Esophagus squamous epithelium (tissue), 5 donors: ENCODE measurements at places on chromosomes 2 and 18.

DNA sequence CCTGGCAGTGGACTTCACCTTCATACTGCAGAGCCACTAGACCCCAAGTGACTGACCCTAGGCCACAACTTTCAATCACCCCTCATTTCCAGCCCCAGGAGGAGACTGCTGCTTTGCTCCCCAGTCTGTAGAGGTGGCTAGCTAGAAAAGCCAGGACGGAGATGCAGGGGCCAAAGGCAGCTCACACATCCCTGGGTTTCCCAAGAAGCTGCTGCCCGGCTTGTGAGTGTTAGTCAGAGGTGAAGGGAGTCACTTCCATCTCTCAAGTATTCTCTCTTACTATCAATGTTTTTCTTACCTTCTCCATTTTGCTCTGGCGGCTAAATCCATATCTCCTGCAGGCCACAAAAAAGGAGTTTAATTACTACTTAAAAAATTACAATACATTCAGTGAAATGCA is 36.2 kb downstream of the CCDC93 start:
- H3K27me3 ChIP-seq, result no peaks in the 10 kb centered on the region
- no peaks in the 10 kb centered on the region for H3K4me1 ChIP-seq
- DNase-seq, result no peak
- H3K36me3 ChIP-seq, result peaks cover 4% of the 10 kb centered on the region

DNA sequence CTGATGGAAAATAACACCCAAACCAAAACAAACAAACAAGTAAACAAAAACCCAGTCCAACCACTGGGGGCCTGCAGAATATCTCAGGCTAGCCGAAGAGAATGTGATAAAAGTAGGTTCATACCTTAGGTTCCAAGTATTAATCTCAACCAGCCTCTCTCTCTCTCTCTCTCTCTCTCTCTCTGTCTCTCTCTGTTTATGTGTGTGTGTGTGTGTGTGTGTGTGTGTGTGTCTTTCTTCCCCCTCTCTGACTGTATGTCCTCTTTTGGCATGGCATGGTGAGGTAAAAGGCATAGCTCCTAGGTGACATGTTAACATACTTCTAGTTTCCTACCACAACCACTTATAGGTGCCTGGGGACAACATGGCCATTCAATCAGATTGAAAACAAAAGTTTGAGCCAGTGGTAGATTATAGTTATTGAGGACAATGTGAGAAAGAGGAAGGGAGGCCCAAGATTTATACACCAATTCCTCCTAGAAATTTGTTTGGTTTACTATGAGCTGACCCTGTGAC is 93.0 kb downstream of the SETBP1 start:
- peaks cover 32% of the 10 kb centered on the region for H3K4me1 ChIP-seq
- DNase-seq, result no peak
- H3K4me3 ChIP-seq, result no peak overlapping the region
- H3K27ac ChIP-seq, result no peak overlapping the region
- H3K36me3 ChIP-seq, result no peaks in the 10 kb centered on the region

GRCh38 chr2:171432206-171432968 is 1.4 kb downstream of the METTL8 start:
- peak overlapping the region; percentile 99 for H3K27ac ChIP-seq
- H3K4me3 ChIP-seq, result peak overlapping the region; percentile 91
- DNase-seq, result no peak
- H3K36me3 ChIP-seq, result no peaks in the 10 kb centered on the region
- H3K27me3 ChIP-seq, result no peaks in the 10 kb centered on the region

GRCh38 chr2:188971432-188971861 is 2.7 kb upstream of the COL3A1 start:
- no peak for DNase-seq
- no peaks in the 10 kb centered on the region for H3K27me3 ChIP-seq
- H3K36me3 ChIP-seq, result no peaks in the 10 kb centered on the region
- H3K4me1 ChIP-seq, result no peaks in the 10 kb centered on the region
- H3K4me3 ChIP-seq, result no peak overlapping the region
- peak overlapping the region; percentile 34 for H3K27ac ChIP-seq

DNA sequence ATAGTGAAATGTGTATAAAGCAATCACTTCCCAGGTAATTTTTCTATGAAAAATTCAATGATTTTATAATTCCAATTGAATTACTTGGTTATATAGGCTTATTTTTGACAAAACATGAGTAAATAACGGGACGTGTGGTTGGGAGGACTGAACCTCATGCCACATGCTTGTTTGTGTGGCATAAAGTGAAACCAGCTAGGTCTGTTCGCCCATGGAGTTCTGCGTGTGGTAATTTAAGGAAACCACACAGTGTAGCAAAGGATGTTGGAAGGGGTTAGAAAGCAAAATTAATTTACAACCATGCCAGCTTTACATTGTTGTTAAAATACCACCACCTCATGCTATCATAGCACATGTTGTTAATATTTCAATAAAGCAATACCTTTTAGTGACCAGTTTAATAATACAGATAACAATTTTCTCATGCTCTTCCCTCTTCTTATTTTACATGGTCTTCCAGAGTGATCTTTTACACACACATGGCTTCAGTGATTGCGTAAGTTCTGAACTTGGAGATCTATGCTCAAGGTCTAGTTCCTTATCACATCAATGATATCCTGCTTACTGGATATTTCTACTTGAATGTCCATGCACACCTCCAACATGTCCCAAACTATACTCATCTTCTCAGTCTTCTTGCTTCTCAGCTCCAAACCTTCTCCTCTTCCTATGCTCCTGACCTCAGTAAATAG is 156.4 kb upstream of the ITGA4 start:
- no peaks in the 10 kb centered on the region for H3K27me3 ChIP-seq
- peaks cover 3% of the 10 kb centered on the region for H3K4me1 ChIP-seq
- H3K27ac ChIP-seq, result no peak overlapping the region
- DNase-seq, result no peak
- H3K4me3 ChIP-seq, result no peak overlapping the region
- H3K36me3 ChIP-seq, result no peaks in the 10 kb centered on the region

- peaks cover 15% of the 10 kb centered on the region for H3K36me3 ChIP-seq
- no peaks in the 10 kb centered on the region for H3K27me3 ChIP-seq
- no peak for DNase-seq
- no peak overlapping the region for H3K4me3 ChIP-seq
These were observed 42.2 kb downstream of the LPIN1 start for GRCh38 chr2:11788461-11789124.

- no peaks in the 10 kb centered on the region for H3K27me3 ChIP-seq
- H3K27ac ChIP-seq, result no peak overlapping the region
- no peak for DNase-seq
- peaks cover 12% of the 10 kb centered on the region for H3K4me1 ChIP-seq
These were observed 188.8 kb downstream of the CAMKMT start for GRCh38 chr2:44550561-44550960.

DNA sequence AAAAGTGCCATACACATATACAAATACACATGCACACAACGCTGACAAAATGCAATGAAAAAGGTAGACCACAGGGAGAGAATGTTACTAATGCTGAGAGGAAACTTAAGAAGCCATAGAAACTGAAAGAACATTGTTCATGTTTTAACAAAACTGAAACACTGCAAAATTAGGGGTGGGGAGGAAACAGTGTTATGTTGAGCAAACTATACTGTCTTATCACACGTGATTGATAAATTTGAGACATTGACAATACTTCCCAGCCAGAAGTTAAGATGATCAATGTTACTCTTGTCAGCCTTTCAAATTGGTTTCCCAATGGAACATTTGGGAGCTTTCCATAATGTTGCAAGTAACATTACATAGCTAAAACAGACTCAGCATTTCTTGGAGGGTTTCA is 165.5 kb downstream of the L3MBTL4 start:
- H3K27me3 ChIP-seq, result no peaks in the 10 kb centered on the region
- H3K36me3 ChIP-seq, result no peaks in the 10 kb centered on the region
- H3K4me3 ChIP-seq, result no peak overlapping the region
- DNase-seq, result no peak

GRCh38 chr18:44771956-44772917 is 91.5 kb downstream of the SETBP1 start:
- H3K4me3 ChIP-seq, result no peak overlapping the region
- no peaks in the 10 kb centered on the region for H3K36me3 ChIP-seq
- H3K27ac ChIP-seq, result no peak overlapping the region
- DNase-seq, result no peak

GRCh38 chr2:147934881-147935620 is 85.5 kb downstream of the ORC4 start:
- no peak overlapping the region for H3K27ac ChIP-seq
- H3K36me3 ChIP-seq, result peaks cover 67% of the 10 kb centered on the region
- no peaks in the 10 kb centered on the region for H3K27me3 ChIP-seq
- DNase-seq, result no peak

DNA sequence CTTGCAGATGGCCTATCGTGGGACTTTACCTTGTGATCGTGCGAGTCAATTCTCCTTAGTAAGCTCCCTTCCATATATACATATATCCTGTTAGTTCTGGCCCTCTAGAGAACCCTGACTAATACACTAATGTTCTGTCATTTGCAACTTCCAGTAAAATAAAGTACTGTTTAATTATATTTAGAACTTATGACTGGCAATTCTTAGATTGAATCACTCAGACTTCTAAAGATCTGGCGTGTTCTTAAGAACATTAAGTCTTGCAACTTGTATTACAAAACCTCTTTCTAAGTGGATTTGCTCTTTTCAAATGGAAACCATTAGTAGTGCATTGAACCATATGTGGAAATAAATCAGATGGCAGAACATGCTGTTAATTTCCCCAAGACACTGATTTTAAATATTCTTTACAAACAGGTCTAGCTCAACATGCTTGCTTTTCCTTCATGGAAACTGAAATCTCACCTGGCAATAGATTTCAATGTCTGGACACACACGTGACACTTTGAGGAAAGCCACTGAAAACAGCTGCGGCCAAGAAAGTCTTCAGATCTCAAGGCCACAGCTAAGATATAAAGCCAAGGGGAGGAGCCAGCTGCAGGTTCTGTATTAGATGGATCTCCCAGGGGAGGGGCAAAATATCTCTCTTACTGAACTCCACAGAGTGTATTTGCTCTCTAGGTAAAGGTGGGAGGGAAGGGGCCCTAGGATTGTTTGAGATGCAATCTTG is 50.6 kb downstream of the PMAIP1 start:
- H3K27me3 ChIP-seq, result no peaks in the 10 kb centered on the region
- no peaks in the 10 kb centered on the region for H3K4me1 ChIP-seq
- no peak overlapping the region for H3K27ac ChIP-seq
- H3K4me3 ChIP-seq, result no peak overlapping the region
- no peak for DNase-seq

- peaks cover 35% of the 10 kb centered on the region for H3K27me3 ChIP-seq
- H3K4me1 ChIP-seq, result no peaks in the 10 kb centered on the region
- H3K27ac ChIP-seq, result no peak overlapping the region
- H3K4me3 ChIP-seq, result no peak overlapping the region
- H3K36me3 ChIP-seq, result no peaks in the 10 kb centered on the region
These were observed 182.7 kb upstream of the SIX2 start for GRCh38 chr2:45191976-45192375.

GRCh38 chr18:63140038-63140450 is 179.5 kb downstream of the BCL2 start:
- H3K27me3 ChIP-seq, result no peaks in the 10 kb centered on the region
- H3K36me3 ChIP-seq, result no peaks in the 10 kb centered on the region

- no peak overlapping the region for H3K4me3 ChIP-seq
- peaks cover 30% of the 10 kb centered on the region for H3K4me1 ChIP-seq
- H3K27ac ChIP-seq, result peak overlapping the region; percentile 67
- DNase-seq, result no peak
- H3K36me3 ChIP-seq, result no peaks in the 10 kb centered on the region
- H3K27me3 ChIP-seq, result no peaks in the 10 kb centered on the region
These were observed 41.6 kb upstream of the PLB1 start for GRCh38 chr2:28454016-28454930.

- no peaks in the 10 kb centered on the region for H3K27me3 ChIP-seq
- no peak for DNase-seq
- H3K27ac ChIP-seq, result peak overlapping the region; percentile 41
- H3K4me1 ChIP-seq, result no peaks in the 10 kb centered on the region
- no peak overlapping the region for H3K4me3 ChIP-seq
These were observed 228.8 kb downstream of the ETAA1 start for GRCh38 chr2:67625690-67626475.

DNA sequence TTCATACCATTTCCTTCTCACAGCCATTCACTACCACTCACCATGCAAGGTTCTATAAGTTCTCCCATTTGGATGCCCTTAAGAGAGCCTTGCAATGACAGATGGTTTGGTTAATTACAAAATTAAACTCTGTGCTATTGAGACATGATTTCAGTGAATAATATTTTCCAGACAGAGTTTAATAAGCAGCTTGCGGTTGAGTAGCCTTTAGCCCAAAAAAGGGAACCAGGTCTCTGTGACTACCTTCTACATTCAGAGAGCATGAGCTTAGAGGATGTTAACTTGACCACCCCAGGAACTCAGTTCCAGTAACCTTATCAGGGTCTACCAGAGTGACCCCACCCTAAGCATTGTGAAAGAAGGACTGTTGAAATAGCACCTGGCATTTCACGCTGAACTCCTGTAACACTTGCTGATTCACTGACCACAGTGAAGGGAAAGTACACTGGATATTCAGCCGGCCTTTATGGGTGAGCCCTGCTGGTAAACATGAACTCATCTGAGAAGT is 1173.1 kb upstream of the ZEB2 start:
- no peak overlapping the region for H3K4me3 ChIP-seq
- no peak overlapping the region for H3K27ac ChIP-seq
- no peaks in the 10 kb centered on the region for H3K27me3 ChIP-seq
- no peak for DNase-seq
- H3K4me1 ChIP-seq, result no peaks in the 10 kb centered on the region

GRCh38 chr2:34188464-34189303 is 589.6 kb upstream of the FAM98A start:
- no peak overlapping the region for H3K4me3 ChIP-seq
- H3K36me3 ChIP-seq, result no peaks in the 10 kb centered on the region
- H3K4me1 ChIP-seq, result no peaks in the 10 kb centered on the region
- DNase-seq, result no peak

GRCh38 chr18:35073186-35074105 is 32.2 kb downstream of the MAPRE2 start:
- peaks cover 31% of the 10 kb centered on the region for H3K4me1 ChIP-seq
- no peak for DNase-seq

GRCh38 chr2:134320930-134321329 is 67.1 kb downstream of the MGAT5 start:
- DNase-seq, result no peak
- H3K4me1 ChIP-seq, result peaks cover 33% of the 10 kb centered on the region
- no peaks in the 10 kb centered on the region for H3K27me3 ChIP-seq
- no peak overlapping the region for H3K27ac ChIP-seq
- no peak overlapping the region for H3K4me3 ChIP-seq
- H3K36me3 ChIP-seq, result no peaks in the 10 kb centered on the region

GRCh38 chr2:212711856-212712255 is 173.3 kb upstream of the ERBB4 start:
- H3K27ac ChIP-seq, result peak overlapping the region; percentile 50
- no peak overlapping the region for H3K4me3 ChIP-seq
- no peaks in the 10 kb centered on the region for H3K27me3 ChIP-seq
- no peak for DNase-seq
- no peaks in the 10 kb centered on the region for H3K36me3 ChIP-seq

- no peak overlapping the region for H3K4me3 ChIP-seq
- no peak for DNase-seq
- no peaks in the 10 kb centered on the region for H3K36me3 ChIP-seq
- peaks cover 30% of the 10 kb centered on the region for H3K4me1 ChIP-seq
These were observed 3.8 kb upstream of the SALL3 start for GRCh38 chr18:78975699-78976335.

- no peak overlapping the region for H3K27ac ChIP-seq
- no peak overlapping the region for H3K4me3 ChIP-seq
- peaks cover 14% of the 10 kb centered on the region for H3K4me1 ChIP-seq
- DNase-seq, result no peak
- peaks cover 86% of the 10 kb centered on the region for H3K27me3 ChIP-seq
These were observed 95.4 kb downstream of the INHBB start for GRCh38 chr2:120441351-120441700.
